ENCODE measurements at places on chromosomes 3 and 15. TPM values are rescaled to one million over a fixed set of nuclear protein-coding genes. Genes with fewer than 3 reads are reported as not detected.

DPPA2 gene
- total RNA-seq, result 1.2 TPM

GALNT15 gene
- 0.09 TPM for total RNA-seq

GOLGA8J gene
- total RNA-seq, result not detected

POLQ gene
- total RNA-seq, result 15.6 TPM

INKA1 gene
- 0.84 TPM for total RNA-seq

LRRC3B gene
- 8.2 TPM for total RNA-seq

EXOSC7 gene
- 86.6 TPM for total RNA-seq

TM4SF4 gene
- total RNA-seq, result not detected

FOXB1 gene
- total RNA-seq, result 9.6 TPM

PROS1 gene
- total RNA-seq, result 11.9 TPM

SNX1 gene
- total RNA-seq, result 24.0 TPM

COL8A1 gene
- not detected for total RNA-seq

BNIP2 gene
- 69.9 TPM for total RNA-seq

ZNF860 gene
- 0.22 TPM for total RNA-seq

FEZF2 gene
- total RNA-seq, result 9.1 TPM

SLC6A1 gene
- 0.52 TPM for total RNA-seq

NDUFB4 gene
- 172 TPM for total RNA-seq

MITF gene
- total RNA-seq, result not detected

SNTN gene
- total RNA-seq, result not detected

PLXNB1 gene
- 142 TPM for total RNA-seq

ZNF80 gene
- not detected for total RNA-seq

A4GNT gene
- total RNA-seq, result not detected

PRR23C gene
- not detected for total RNA-seq

P2RY13 gene
- not detected for total RNA-seq

ATP8B4 gene
- total RNA-seq, result 2.7 TPM

ZDHHC19 gene
- total RNA-seq, result not detected

CASR gene
- total RNA-seq, result not detected

SLC12A1 gene
- total RNA-seq, result not detected

LRRC57 gene
- 13.8 TPM for total RNA-seq

CCDC71 gene
- total RNA-seq, result 18.8 TPM

WDR93 gene
- total RNA-seq, result 0.51 TPM

MAP1A gene
- 4.0 TPM for total RNA-seq

CCDC33 gene
- 1.9 TPM for total RNA-seq

PCOLCE2 gene
- total RNA-seq, result 32.5 TPM

CPN2 gene
- total RNA-seq, result not detected

IL5RA gene
- total RNA-seq, result not detected

APOD gene
- not detected for total RNA-seq

AP3B2 gene
- 0.97 TPM for total RNA-seq

MED12L gene
- 16.5 TPM for total RNA-seq

VPS18 gene
- total RNA-seq, result 8.0 TPM

DUOX1 gene
- 0.30 TPM for total RNA-seq

TNFAIP8L3 gene
- total RNA-seq, result not detected

IL16 gene
- 0.09 TPM for total RNA-seq

CCDC39 gene
- total RNA-seq, result 3.3 TPM

KNL1 gene
- 71.7 TPM for total RNA-seq

GRK7 gene
- not detected for total RNA-seq

CNTN3 gene
- total RNA-seq, result 0.21 TPM

TNFSF10 gene
- not detected for total RNA-seq

GATM gene
- total RNA-seq, result 21.3 TPM

RNF111 gene
- total RNA-seq, result 32.3 TPM

GHSR gene
- total RNA-seq, result not detected

COL6A5 gene
- not detected for total RNA-seq

DZIP1L gene
- total RNA-seq, result 10.4 TPM

CELF6 gene
- total RNA-seq, result 0.19 TPM

SCAMP5 gene
- total RNA-seq, result 24.9 TPM

LRRN1 gene
- 57.9 TPM for total RNA-seq

TRPC1 gene
- total RNA-seq, result 45.1 TPM

Measured in neural progenitor cell (in vitro differentiated cells).